ENCODE measurements at places on chromosomes 16 and 17.

DNA sequence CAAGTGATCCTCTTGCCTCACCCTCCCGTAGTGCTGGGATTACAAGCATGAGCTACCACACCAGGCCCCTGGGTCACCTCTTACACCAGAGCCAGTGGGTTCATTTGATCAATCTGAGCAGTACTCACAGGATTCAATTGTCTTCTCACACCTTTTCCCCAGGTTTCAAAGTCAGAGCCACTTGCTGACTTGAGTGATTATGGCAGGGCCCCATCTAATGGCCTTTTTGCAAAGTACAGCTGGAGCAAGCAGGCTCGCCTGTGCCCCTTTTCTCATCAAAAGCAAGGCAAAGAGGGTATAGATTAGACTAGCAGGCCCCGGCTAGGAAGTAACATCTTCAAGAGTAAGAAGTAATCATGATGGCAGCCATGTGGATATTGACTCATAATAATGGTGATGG, 114.8 kb upstream of the NOL11 start:
- DNase-seq, result no peak

DNA sequence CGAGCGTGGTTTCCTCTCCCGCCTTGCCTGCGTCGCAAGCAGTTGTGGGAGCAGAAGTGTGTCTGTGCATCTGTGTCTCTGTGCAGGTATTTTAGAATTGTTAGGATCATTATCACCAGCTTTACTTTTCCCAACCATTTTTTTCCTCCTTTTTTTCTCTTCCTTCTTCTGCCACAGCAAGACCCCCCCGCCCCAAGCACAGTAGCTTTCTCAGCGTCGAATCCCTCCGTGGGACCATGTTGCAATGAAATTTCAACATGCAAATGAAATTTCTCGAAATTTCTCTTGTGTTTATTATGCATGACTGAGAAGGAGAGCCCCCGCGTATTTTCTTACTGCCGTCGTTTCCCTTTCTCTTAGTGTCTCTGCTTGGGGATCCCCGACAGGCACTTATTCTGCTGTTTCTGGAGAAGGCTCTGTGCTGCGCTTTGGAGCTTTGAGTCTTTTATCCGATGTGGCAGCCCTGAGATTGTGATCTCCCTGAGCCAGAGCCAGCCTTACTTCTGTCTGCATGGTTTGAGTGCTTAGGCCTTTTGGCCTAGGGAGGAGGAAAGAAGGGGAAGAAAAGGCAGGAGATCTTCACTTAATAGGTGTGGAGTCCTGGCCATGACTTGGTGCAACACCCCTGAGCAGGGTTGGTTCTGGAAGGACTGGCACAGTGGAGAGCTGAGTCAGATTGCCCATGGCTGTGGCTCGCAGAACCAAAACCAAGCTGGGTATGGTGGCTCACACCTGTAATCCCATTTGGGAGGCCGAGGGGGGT, 5.0 kb downstream of the ARMC7 start:
- no peak for DNase-seq

DNA sequence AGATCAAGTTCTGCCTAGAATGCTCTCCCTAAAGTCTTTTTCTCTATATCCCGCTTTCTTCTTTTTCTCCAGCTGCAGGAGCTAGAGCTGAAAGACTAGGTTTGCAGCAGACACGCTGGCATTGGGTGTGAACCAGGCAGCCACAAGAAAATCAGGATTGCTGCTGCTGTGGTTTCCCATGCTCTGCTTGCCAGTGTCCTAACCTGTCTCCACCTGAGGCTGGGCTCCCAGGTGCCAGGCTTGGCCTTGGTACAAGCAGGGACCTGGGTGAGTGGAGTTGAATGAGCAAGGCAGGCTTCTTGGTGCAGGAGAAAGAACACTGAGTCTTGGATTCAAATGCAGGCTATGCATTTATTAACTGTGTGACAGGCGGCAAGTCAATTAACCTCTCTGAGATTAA, 440.3 kb upstream of the MAF start:
- DNase-seq, result no peak

DNA sequence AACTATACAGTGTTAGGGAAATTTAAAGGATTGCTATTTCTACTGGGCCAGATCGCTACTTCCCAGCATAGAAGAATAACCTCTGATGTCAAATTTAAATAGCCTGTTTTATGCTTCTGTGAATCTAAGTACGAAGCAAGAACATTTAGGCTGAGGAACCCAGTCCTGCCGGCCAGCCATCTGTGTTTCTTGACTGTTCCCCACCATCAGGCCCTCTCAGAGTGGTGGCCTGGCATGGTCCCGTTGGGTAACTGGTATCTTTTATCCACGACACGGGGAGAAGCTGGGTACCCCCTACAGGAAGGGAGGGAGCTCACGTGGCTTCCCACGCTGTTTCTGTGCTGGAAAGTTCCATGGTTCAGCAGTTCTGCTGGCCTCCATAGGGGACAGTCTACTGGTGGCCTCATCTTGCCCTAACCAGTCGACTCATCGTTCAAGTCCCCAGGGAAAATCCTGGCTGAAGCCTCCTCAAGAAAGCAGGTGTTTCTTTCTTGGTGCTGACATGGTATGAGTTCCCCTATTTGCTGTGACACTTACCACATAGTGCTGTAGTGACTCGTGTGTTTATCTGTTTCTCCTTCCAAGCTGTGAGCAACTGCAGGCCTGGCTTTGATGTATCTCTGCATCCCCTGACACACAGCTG, 201.7 kb upstream of the NLRP1 start:
- peak; percentile 60 for DNase-seq

GRCh38 chr17:80254396-80255251, 6.0 kb upstream of the RNF213 start:
- DNase-seq, result no peak

DNA sequence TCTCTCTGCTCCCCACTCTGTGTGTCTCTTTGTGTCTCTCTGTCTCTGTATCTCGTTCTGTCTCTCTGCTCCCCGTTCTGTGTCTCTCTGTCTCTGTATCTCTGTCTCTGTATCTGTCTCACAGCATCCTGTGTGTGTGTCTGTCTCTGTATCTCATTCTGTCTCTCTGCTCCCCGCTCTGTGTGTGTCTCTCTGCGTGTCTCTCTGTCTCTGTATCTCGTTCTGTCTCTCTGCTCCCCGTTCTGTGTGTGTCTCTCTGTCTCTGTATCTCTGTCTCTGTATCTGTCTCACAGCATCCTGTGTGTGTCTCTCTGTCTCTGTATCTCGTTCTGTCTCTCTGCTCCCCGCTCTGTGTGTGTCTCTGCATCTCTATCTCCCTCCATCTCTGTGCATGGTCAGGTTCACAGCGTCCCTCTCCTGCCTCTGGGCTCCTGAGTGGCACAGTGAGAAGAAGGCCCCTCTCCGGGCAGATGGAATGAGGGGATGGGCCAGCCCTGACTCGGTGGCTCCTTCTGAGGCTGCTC, 38.9 kb upstream of the CIBAR2 start:
- DNase-seq, result no peak

GRCh38 chr16:51268237-51268636, 117.2 kb upstream of the SALL1 start:
- peak; percentile 15 for DNase-seq

DNA sequence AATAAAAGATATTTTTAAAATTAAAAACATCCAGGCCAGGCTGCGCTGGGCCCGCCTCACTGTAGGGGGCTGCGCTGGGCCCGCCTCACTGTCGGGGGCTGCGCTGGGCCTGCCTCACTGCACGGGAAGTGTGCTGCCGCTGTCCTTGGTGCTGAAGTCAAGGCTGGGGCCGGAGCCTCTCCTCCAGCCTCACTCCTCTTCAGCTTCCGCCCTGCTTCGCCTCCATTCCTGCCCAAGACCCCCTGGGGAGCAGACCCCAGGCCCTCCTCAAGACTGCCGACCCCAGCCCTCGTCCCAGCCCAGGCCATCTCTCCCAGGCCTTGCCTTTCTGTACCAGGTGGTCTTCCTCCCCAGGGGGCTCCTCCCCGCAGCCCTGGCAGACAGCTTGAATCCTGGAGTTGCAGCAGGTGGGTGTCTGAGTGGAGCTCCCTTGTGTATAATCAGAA, 26.2 kb downstream of the ENDOV start:
- peak; percentile 89 for DNase-seq

All from tongue (tissue), 3 donors.